Stimulated activated naive CD4-positive, alpha-beta T cell (primary cell): ENCODE measurements at places on chromosomes 5 and 9.
A peak's percentile ranks its signal among the peaks of the same experiment; 100 is the strongest.

GRCh38 chr5:143605403-143606005, 202.0 kb upstream of the NR3C1 start:
- DNase-seq, result peak; percentile 3

DNA sequence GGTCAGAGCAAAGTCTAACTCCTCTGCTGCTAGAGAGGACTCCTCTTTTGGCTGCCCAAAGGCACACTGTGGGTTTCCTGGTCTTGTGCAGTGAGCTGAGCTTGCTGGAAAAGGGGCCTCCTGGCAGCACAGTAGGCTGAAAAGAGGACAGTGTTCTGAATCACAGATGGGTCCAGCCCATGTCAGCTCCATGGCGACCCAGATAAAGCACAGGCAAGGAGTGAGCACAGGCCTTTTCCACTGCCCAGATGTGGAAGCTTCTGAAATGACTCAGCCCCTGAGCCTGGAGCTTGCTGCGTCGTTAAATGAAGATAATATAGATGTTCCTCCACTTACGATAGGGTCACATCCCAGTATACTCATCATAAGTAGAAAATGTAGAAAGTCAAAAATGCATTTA, 8.1 kb downstream of the CCDC180 start:
- no peak for DNase-seq

- peak; percentile 73 for DNase-seq
These were observed 35.3 kb upstream of the CLPTM1L start for GRCh38 chr5:1380011-1380817.

GRCh38 chr5:15008476-15008875, 136.9 kb upstream of the ANKH start:
- no peak for DNase-seq

DNA sequence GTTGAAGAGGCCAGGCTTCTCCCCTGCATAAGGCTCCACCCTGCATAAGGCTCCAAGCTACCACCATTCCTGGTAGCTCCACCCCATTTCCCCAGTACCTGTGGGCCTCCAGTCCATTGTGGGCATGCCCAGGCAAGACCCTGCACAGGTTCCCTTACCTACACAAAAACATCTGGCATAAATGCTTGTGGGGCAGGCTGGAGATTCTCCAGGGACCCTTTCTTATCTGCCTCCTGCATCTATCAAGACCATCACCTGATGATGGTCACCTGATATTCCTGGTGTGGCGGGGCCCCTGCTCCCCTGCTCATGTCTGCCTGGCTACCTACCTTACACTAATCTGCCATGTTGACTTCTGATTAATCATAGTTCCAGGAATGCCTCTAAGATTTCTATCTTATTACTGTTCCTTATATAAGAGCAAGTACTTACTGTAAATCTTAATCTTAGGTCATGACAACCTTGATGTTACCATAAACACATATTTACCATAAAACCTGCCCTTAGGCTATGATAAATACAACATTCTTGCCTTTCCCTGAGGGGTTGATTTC, 41.0 kb downstream of the FGD3 start:
- no peak for DNase-seq

DNA sequence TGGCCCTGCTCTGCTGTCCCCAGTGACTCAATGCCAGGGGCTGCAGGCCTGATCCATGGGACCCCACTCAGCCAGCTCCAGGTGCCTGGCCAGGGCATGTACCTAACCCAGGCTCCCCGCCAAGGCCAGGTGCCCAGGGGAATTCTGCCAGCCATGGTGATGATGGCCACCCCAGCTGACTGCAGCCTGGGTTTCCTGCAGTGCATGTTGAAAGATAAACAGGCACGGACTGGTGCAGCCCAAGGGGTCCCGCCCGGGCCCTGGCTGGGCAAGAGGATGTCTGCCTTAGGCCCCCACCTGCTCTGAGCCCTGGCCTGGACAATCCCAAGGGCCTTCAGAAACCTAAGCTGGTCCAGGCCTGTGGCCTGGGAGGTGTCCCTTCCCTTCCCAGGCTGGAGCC, 1.2 kb downstream of the ABCA2 start:
- no peak for DNase-seq

- DNase-seq, result no peak
These were observed 35.8 kb upstream of the LCP2 start for GRCh38 chr5:170333161-170333910.

- DNase-seq, result no peak
These were observed 30.5 kb downstream of the C7 start for GRCh38 chr5:40939753-40940152.

DNA sequence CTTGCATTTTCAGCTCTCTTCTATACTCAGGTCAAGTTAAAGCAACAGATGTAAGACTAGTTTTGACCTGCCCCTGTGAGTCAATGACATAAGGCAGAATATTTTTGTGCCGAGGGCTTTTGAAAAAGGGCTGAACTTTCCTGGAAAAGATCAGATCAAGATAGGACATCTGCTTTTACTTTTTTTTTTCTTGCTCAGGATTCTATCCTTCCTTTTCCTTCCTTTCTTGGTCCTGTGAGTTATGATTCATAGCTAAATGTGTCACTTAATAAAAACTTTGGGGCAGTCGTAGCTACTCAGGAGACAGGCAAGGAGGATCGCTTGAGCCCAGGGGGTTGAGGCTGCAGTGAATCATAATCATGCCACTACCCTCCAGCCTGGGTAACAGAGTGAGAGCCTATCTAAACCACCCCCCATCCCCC, 84.3 kb upstream of the BRINP1 start:
- no peak for DNase-seq

DNA sequence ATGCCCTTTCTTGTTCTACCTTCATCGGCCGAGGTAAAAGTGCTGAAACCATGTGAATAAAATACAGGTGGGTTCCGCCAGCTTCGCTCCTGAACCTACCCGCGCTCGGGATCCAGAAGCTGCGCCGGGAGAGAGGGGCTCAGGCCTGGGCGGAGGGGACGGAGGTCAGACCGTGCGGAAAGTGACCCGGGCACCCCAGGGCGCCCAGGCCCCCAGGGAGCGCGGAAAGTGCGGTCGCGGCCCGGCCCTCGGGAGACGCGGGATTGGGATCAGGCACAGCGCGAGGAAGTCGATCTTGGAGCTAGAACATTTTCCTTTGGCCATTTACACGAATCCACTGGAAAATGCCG, 329 bp downstream of the SYK start:
- DNase-seq, result no peak

DNA sequence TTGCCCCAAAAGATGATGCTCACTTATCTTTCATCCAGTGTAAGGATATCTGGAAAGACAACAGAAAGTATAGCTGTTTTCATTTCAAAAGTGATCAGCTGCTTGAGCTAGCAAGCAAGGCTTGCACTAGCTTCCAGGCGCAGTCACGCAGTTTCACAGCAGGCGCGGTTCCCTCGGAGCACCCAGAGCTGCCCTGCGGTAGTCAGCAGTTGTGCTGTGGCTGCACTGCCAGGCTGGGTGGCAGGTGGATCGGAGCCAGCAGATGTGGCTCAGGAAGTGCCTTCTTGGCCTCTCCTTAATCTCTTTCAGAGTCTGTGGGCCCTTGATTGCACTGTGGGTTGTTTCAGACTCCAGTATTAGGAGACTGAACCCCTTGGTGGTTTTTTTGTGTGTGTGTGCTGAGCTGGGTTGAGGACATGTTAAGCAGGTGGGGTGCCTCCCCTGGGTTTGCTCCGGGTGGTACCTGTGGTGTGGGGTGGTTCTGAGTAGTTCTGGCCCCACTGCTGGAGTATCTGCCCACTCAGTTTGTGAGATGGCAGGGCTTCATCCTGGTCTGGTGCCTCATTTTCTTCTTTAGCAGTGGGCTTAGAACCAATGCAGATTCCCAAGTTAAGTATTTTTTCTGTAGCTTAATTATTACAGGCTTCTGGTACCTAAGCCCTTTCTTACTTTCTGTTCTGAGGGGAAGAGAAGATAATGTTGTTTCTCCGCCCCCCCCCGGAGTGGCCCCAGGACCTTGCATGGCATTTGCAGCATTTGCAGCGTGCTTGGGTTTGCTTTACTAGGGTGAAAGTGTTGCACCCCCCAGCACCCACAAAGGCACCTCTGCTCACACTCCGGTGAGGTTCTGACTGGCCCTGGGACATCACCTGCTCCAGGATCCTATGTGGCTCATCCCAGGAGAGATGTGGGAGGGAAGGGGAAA, 16.4 kb downstream of the TENT4A start:
- DNase-seq, result peak; percentile 4

GRCh38 chr9:3740690-3741419, 215.1 kb upstream of the RFX3 start:
- DNase-seq, result no peak

- DNase-seq, result peak; percentile 84
These were observed 17.5 kb downstream of the PTTG1 start for GRCh38 chr5:160439205-160439600.

DNA sequence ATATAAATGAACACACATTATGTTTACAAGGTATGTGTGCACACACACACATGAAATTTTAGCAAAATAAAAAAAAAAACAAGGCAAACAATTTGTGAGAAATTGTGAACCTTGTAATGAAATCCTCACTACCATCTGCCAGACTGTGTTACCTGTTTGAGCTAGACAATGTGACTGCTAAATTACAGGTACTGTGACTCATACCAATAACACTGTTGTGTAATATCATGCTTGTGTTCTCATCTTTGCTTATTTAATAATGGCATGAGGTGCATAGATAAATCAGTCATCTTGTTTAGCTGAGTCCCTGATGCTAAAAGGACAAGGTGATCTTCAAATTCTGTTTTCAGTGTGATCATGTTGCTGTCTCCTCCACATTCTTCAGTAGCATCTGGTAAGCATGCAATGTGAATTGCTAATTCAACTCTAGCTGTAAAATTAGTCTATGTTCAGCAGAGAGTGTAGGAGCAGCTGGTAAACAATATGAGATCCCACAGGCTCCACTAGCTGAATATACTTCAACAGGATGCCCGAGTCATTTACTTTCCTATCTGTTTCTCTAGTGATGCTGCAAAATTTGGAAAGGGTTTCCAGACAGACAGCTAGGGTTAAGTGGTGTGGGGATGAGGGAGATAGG, 966.3 kb upstream of the C9orf72 start:
- DNase-seq, result no peak

- DNase-seq, result no peak
These were observed 3.6 kb downstream of the F12 start for GRCh38 chr5:177405805-177406204.

DNA sequence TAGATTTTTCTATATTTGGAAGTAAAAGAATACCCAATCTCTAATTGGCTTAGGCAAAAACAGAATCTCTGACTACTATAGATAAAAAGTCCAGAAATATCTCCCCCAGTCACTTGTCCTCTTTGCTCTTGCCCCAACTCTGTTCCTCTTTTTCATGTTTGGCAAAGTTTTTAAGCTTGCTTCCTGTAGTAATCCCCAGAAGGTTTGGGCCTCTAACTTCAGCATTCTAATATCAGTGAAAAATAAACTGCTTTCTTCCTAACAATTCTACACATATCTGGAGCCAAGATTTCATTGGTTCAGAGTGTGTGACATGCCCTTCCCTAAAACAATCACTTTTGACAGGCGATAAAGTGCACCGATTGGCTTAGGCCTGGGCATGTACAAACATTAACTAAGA, 1680.3 kb downstream of the MAT2B start:
- DNase-seq, result no peak

- DNase-seq, result no peak
These were observed 76.4 kb downstream of the ACER2 start for GRCh38 chr9:19485193-19485592.

DNA sequence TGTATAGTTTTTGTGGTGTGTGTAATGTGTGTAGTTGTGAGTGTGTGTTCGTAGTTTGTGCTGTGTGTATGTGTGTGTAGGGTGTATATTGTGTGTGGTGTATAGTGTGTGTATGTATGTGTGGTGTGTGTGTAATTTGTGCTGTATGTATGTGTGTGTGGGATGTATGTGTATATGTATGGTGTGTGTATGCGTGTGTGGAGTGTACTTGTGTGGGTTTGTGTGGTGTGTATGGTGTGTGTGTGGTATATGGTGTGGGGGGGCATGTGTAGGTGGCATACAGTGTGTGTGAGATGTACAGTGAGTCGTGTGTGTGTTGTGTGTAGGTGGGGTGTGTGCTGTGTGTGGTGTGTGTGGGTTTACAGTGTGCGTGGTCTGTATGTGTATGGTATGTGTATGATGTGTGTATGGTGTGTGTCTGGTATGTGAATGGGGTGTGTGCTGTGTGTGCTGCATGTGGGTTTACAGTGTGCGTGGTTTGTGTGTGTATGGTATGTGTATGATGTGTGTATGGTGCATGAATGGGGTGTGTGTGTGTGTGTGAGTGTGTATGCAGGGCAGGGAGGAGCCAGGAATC, 125.2 kb downstream of the GADD45G start:
- no peak for DNase-seq

DNA sequence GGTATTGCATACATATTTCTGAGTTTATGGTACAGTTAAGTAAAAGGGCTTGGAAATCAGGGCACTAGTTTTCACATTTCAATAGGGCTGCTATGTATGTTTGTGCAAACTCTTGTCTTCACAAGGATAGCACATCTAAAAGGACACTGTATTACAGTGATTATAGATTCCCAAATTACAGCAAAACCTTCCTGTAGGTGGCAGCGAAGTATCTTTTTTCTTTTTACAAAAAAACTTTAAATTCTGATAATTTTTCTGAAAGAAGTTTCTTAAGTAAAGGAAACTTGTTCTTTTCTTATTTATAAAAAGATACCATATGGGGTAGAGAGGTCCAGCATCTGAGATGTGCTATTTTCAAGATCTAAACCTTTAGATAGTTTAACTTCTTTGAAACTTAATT, 337.8 kb downstream of the PTPRD start:
- DNase-seq, result no peak

DNA sequence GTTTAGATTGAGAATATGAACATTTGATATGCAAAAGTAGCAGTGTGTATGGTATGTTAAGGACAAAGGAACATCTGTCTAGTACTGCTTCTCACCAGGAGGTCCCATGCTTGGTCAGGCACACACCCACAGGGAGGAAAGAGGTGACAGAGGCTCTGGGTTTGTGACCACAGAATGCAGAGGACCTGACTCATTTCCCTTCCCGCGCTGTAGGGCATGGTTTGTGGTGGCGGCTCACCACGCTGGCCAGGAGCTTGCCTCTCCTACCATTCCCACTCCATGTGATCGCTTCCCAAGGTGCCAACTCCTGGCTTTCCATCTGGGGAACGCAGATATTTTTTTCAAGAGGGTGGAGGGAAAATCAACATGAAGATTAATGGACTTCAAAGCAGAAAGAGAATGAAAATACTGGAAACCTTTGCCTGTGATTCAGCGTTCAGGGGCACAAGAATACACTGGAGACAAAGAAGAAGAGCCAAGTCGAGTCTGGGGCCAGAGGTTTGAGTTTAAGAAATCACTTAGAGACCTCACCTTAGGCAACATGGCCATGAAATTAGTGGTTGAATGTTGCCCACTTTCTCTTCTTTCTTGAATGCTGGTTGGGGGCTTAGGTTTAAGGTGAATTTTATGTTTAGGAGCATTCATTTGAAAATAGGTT, 477.8 kb downstream of the CCDC171 start:
- no peak for DNase-seq

GRCh38 chr9:97386265-97386633, 25.6 kb upstream of the TDRD7 start:
- DNase-seq, result no peak

DNA sequence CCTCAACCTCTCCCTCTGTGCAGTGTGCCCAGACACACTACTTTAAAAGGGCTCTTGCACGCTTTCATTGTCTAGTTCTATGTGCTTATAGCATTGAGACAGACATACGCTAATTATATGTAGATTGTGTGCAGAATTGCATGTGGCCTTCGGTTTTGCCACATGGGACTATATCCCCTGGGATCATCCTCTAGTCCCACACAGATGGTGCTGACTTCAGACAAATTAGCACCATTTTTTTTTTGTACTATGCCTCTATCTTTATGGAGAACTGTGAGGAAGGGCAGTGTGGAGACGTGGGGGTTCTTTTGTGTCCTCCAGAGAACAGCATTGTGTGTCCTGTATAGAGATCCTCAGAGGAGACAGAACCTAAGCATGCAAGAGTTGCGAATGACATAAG, 29.3 kb downstream of the PAPPA start:
- DNase-seq, result no peak
